ENCODE measurements at places on chromosomes 5 and 9.

GRCh38 chr9:137305798-137306065, 3.7 kb upstream of the NRARP start:
- no peak for DNase-seq

DNA sequence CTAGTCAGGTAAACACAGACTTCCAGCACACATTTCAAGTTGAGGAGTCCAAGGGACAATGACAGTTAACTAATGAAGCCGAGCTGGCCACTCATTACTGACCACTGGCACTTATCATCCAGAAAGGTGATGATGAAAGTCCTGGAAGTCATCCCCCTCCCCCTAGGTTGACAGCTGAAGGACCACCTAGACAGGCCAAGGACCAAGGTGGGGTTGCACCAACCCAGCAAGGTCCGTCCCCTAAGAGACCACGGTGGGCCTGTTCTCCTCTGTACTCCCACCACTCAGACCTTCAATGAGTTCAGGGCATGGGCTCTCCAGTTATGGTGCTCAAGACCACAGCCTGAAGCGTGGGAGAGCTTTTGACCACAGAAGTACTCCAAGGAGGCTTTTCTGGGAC, 13.2 kb downstream of the P4HA2 start:
- DNase-seq, result no peak

GRCh38 chr5:177404641-177405179, 4.2 kb upstream of the PFN3 start:
- no peak for DNase-seq

DNA sequence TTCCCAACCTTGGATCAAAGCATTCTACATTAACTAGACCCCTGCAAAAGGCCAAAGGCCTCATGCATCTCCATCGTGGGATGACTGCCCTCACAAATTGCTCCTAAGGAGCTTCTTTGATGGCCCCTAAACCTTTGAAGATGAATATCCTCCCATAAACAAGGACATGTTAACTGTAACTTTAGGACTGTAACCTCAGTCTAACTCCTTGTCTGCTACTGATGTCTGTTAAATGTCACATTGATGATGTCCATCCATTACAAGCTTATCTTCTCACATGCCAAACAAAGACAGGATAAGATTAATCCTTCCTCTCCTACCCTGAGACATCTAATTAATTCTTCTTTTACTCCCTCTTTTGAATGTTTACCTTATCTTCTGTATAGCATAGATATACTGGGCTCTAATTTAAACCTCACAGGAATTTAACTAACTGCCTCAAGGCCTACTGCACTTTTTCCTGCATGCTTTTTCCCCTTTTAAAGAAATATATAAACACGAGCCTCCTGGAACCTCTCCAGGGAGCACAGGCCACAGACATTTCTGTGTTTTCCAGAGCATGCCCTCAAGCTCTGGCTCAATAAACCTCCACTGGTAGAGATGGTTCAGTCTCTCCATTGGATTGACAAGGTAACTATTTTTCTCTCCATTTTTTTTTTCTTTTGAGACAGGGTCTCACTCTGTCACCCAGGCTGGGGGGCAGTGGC, 90.6 kb upstream of the SLC25A48 start:
- no peak for DNase-seq

Data from AG20443 (cell line).